ENCODE measurements at places on chromosomes 3 and 15. TPM values are rescaled to one million over a fixed set of nuclear protein-coding genes. Genes with fewer than 3 reads are reported as not detected.

The CATSPER2 gene
- 0.33 TPM for total RNA-seq

The ZNF592 gene
- total RNA-seq, result 10.3 TPM

The GCNT3 gene
- total RNA-seq, result not detected

The ADGRG7 gene
- total RNA-seq, result not detected

The ZNF774 gene
- total RNA-seq, result 0.87 TPM

The RHCG gene
- total RNA-seq, result not detected

The NR1I2 gene
- total RNA-seq, result 0.05 TPM

The DPPA4 gene
- total RNA-seq, result not detected

The PARL gene
- total RNA-seq, result 38.8 TPM

The HYAL2 gene
- total RNA-seq, result 505 TPM

The CCDC14 gene
- 15.1 TPM for total RNA-seq

The PATL2 gene
- 0.33 TPM for total RNA-seq

The ZKSCAN7 gene
- total RNA-seq, result 1.8 TPM

The AMOTL2 gene
- total RNA-seq, result 127 TPM

The PAQR5 gene
- not detected for total RNA-seq

The C3orf49 gene
- total RNA-seq, result not detected

The CLASP2 gene
- 45.6 TPM for total RNA-seq

The KCNAB1 gene
- 0.53 TPM for total RNA-seq

The SMAD6 gene
- 25.6 TPM for total RNA-seq

The GABRB3 gene
- not detected for total RNA-seq

The WNT5A gene
- 0.93 TPM for total RNA-seq

The STXBP5L gene
- not detected for total RNA-seq

The DNASE1L3 gene
- 1.3 TPM for total RNA-seq

The CASR gene
- total RNA-seq, result not detected

The ACAN gene
- total RNA-seq, result not detected

The CHRM5 gene
- total RNA-seq, result not detected

The GOLGA8T gene
- not detected for total RNA-seq

The THSD4 gene
- 43.2 TPM for total RNA-seq

The FBXL22 gene
- not detected for total RNA-seq

The EPM2AIP1 gene
- 10.7 TPM for total RNA-seq

The GOLGA8H gene
- total RNA-seq, result 0.60 TPM

The PRR20G gene
- total RNA-seq, result not detected

The PTH1R gene
- not detected for total RNA-seq

The EFHB gene
- total RNA-seq, result not detected

The GATA2 gene
- 52.0 TPM for total RNA-seq

The CYP8B1 gene
- not detected for total RNA-seq

The KBTBD12 gene
- total RNA-seq, result not detected

The PLIN1 gene
- not detected for total RNA-seq

The LRRC2 gene
- total RNA-seq, result 0.64 TPM

The RLBP1 gene
- not detected for total RNA-seq

The ARPP21 gene
- total RNA-seq, result not detected

The LRRIQ4 gene
- total RNA-seq, result not detected

The NDN gene
- total RNA-seq, result 16.1 TPM

The TMPRSS7 gene
- total RNA-seq, result not detected

The CFAP92 gene
- 0.27 TPM for total RNA-seq

The TRPM1 gene
- 0.60 TPM for total RNA-seq

The TRH gene
- not detected for total RNA-seq

The TUSC7 gene
- total RNA-seq, result not detected

The STAC gene
- total RNA-seq, result 29.0 TPM

The NAALADL2 gene
- total RNA-seq, result 0.13 TPM

The TEX55 gene
- total RNA-seq, result not detected

The STRIT1 gene
- total RNA-seq, result not detected

The CPN2 gene
- total RNA-seq, result not detected

Data from mammary microvascular endothelial cell (primary cell).